ENCODE measurements at places on chromosomes 3 and 15. TPM values are rescaled to one million over a fixed set of nuclear protein-coding genes. Genes with fewer than 3 reads are reported as not detected.

Gene TEX9
- 3.7 TPM for total RNA-seq

- no peaks in the 10 kb centered on the region for H3K27me3 ChIP-seq
- no peak for DNase-seq
- no peaks in the 10 kb centered on the region for H3K36me3 ChIP-seq
Measured at GRCh38 chr15:91329914-91330313, 229.9 kb downstream of the SV2B start.

DNA sequence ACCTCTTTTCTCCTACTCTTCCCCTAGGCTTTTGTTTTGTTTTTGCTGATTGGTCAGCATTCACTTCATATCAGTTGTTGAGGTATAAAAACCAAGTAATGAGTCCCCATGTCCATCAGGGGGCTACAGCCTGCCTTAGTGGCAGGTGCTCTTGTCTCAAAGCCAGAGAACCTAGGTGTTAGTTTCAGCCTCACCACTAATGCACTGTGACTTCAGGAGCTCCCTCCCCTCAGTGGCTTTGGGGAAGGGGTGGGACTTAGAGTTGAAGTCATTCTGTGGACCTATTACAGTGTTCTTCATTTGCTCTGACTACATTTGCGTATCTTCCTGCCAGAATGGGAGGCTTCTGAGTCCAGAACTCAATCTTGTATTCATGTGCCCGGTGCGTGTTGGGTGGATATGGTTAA is 41.6 kb downstream of the NR2C2 start:
- peaks cover 3% of the 10 kb centered on the region for H3K4me1 ChIP-seq
- no peaks in the 10 kb centered on the region for H3K27me3 ChIP-seq
- no peak overlapping the region for H3K4me3 ChIP-seq
- H3K36me3 ChIP-seq = no peaks in the 10 kb centered on the region

DNA sequence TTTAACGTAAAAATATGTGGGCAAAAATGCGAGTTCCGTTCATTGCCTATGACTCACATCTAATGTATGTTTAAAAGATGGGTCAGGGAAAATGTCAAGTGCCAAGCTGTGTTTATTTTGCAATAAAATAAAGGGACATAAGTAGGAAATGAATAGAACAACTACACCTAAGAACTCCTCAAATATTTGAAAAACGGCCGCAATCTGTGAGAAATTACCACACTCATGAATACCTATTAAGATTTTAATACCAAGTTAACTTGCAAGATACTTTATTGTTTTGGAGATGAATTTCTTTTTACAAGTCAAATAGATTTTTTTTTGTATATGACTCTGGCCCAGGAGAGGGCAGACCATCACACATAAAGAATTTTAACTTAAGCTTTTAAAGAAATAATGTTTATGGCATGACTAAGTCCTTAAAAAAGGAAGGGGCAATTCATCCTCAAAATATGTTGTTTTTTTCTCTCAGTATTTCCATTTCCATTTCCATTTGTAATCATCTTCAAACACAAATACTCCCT is 152.7 kb downstream of the SUCNR1 start:
- H3K27me3 ChIP-seq = no peaks in the 10 kb centered on the region
- DNase-seq = no peak
- peaks cover 19% of the 10 kb centered on the region for H3K4me1 ChIP-seq
- no peak overlapping the region for H3K27ac ChIP-seq
- H3K4me3 ChIP-seq = no peak overlapping the region

DNA sequence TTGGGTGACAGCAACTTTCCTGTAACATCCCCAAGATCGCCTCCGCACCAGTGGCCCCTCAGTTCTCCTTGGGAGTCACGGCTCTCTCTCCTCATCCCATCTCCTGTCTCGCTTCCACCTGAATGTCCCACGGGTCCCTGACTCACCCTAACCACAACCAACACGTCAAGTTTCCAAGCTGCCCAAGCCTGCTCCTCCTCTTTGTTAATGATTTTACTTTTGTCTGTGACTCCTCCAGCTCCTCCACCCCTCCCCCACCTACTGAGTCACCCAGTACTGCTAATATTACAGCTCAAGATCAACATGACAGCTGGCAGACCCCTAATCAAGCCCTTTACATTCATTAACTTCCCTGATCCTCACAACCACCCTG is 39.3 kb downstream of the BDH1 start:
- no peak overlapping the region for H3K4me3 ChIP-seq
- no peaks in the 10 kb centered on the region for H3K27me3 ChIP-seq
- H3K4me1 ChIP-seq = no peaks in the 10 kb centered on the region
- DNase-seq = no peak
